ENCODE measurements at places on chromosomes 11 and 22.
A peak's percentile ranks its signal among the peaks of the same experiment; 100 is the strongest.

GRCh38 chr22:43574738-43575137 is 162.9 kb downstream of the MPPED1 start:
- no peak for DNase-seq

GRCh38 chr11:75814363-75814676 is 690 bp upstream of the UVRAG start:
- no peak for DNase-seq

DNA sequence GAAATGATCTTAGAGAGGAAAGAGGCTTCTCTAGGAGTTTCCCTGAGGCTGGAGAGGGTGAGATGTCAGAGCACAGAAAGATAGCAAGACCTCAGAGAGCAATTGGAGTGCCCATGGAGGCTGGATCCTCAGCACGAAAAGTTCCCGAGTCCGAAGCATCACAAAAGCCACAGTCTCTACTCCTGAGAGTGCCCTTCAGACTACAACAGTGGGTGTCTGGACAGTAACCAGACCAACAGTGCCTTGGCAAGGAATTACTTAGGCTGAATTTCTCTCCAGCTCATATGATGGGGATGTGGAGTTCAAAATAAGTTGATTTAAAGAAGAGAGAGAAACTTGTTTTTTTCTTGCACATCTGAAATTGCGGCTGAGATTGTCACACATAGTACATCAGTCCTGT is 31.9 kb upstream of the PSMA1 start:
- DNase-seq = no peak

DNA sequence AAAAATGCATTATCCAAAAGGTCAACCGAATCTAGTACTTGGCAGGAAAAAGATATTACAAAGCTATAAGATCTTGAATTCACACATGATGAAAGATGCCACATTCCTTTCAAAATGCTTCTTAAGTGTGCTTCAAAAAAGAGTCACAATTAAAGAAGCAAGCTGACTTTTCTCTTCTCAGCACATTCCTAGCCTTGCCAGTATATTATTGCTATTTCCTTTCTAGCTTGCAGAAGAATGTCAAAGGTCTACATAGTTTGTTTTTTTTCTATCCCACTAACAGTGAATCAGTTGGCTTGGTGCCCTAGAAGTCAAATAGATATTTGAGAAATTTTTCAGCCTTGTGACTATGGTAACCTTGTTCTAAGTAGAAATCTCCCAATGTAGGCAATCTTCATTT is 56.8 kb downstream of the GUCY1A2 start:
- DNase-seq = no peak

DNA sequence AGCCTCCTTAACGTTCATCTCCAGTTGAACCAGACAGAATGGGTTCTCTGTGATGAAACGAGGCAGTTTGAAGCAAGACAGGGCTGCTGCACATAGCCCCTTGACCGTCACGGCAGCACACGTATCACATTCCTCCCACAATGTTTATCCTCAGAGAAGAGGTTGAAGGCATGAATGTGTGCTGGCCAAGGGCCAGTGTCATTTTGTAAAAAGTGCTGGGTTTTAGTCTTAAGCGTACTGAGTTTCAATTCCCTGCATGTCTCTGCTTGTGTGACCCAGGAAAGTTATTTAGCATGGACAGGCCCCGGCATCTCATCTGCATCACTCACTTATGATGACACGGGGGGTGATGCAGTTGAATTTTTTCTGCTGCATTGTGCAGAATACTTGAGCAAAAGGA is 31.6 kb downstream of the TTC12 start:
- no peak for DNase-seq

DNA sequence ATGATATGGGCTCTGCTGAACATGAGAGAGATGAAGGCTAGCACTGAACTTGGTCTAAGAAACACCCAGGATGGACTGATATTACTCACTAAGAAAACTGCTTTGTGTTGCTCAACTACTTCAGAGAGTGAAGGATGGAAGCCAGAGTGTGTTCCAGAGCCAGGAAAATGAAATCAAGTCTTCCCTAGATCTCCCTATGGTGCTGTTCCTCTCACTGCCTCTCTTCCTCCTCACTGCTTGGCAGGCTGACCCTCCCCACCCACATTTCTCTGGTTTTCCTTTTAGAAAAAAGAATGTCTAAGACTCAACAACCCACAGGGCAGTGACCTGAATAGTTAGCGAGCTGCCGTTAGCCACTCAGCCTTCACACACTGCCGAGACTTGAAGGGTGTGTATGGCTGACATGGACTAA is 65.6 kb downstream of the CCDC81 start:
- DNase-seq = no peak

DNA sequence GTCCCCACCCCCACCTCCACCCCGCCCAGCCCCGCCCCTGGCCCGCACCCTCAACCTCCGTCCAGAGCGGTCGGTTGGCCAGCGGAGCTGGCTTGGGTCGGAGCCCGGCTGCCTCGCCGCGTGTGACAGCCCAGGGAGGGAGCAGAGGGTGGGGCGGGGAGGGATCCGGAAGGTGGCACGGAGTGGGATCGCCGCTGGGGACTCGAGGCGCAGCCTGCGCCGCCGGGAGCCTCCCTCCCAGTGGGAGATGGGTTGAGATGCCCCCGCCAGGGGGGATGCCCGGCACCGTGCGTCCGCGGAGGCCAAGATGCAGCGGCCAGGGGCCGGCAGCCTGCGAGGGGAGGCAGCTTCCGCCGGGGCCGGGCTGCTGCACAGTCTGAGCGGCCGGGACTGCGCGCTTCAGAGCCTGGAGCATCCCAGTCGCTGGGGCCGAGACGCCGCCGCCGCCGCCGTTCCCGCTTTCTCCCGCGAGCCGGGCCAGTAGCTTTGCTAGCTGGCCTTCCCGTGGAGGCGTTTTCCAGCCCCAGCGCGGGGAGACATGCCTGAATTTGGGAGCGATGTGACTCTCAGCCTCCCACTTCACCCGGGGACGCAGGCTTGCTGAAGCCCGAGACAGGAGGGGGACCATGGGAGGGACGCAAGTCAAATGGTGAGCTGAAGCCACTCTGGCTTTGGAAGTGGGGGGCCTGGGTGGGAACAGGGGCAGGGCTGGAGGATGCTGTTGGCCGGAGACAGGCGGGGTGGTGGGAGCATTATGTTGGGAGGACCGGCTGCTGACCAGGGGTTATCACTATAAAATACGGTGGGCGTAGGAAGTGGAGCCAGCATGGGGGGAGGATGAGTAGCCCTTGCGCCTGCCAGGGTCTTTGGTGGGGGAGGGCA is 40.2 kb downstream of the DIXDC1 start:
- DNase-seq = peak; percentile 4

- DNase-seq = no peak
Measured at GRCh38 chr22:25382762-25383161, 163.3 kb downstream of the CRYBB2 start.

GRCh38 chr22:47628477-47629272 is 866.2 kb downstream of the TBC1D22A start:
- no peak for DNase-seq

DNA sequence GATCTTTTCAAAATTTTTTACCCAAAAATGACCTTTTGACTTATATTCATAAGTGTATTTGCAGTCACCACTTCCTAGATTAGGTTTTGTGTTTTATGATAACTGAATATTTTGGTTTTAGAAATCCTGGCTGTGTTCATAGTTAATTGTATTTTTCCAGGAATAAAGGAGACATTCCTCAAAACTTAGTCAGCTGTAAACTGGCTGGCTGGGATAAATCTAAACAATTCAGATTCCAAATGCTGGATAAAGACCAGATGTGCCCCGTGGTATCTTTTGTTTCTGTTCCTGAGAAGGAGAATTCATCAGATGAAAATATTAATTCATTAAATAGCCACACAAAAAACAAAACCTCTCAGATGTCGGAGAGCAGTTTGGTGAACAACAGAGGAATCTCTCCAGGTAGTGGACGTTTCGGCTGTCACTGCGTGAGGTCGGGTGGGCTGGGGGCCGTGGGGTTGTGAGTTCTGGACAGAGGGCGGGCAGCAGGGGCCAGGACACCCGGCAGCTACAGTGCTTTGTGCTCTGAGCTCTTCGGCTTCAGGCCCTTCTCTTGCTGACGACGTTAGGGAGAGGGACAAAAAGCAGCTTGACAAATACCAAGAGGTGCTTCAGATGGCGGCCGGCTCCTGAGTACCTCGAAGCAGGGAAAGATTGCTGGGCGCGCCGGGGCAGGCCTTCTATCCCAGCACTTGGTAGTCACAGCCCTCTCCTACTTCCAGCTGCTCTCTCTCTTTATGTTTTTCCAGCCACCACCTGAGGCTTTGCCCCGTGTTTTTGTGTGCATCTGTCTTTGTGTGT is 24.6 kb downstream of the MOV10L1 start:
- DNase-seq = no peak

GRCh38 chr11:126434950-126435335 is 79.5 kb downstream of the ST3GAL4 start:
- DNase-seq = no peak

DNA sequence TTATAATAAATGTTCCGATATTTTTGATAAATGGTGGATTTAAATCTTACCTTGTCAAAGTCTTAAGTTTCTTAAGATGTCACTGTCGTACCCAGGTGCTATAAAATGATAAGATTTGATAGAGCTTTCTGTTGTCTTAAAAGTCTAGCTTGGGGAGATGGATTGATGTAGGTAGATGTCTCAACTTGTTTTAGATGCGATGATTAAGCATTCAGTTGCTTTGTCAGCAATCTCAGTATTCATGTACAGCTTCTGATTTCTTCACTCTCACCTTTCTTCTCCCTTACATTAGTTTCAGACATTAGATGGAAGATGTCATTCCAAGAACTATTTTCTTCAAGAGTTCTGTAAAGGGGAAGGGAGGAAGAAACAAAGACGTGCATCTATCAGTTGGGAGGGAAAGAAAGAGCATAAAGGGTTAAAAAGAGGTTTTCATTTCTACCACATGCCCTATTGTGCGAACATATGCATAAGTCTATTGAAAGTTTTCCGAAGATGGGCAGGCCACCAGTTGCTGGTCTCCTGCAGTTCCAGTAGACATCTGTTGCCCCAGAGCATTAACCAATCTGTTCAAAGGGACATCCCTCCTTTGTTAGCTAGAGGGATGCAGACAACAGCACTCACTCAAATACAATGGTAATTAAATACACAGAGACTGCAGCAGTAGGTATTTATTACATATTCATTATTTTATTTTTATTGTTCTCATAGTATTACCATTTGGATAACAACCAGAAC is 38.4 kb downstream of the ZC3H12C start:
- no peak for DNase-seq

DNA sequence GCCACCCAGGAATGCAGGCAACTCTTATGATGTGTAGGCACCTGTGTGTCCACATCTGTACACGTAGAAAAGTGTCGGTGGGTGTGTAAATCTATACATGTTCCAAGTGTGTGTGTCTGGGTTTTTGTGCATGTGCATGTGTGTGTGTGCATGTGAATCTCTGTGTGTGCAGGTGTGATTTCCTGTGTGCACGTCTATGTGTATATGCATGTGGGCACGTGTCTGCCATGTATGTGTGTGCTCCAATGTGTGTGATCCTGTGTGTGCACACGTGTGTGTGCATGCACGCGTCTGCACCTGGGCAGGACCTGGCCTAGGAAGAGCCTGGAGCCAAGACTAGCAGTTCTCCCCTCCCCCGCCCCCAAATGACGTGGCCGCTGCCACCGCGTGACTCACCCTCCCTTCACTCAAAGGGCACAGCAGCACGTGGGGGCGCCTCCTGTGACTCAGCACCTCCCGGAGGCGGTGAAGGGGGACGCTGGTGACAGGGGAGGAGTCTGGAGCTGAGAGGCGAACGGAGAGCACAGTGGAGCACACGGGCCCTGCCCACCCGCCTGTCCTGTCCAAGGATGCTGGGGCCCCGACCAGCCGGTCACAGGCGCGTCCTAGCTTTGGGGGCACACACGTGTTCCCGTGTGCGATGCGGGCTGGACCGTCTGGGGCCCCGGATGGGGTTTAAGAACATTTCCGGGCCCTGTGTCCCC is 10.1 kb downstream of the PIM3 start:
- DNase-seq = peak; percentile 95

GRCh38 chr11:64843686-64844329 is 645 bp downstream of the CDC42BPG start:
- DNase-seq = no peak

GRCh38 chr11:132408877-132409276 is 1038.5 kb downstream of the NTM start:
- DNase-seq = no peak

- no peak for DNase-seq
Measured at GRCh38 chr22:23245045-23245798, 64.9 kb downstream of the BCR start.

GRCh38 chr11:44840521-44841251 is 110.0 kb downstream of the TP53I11 start:
- DNase-seq = no peak

- no peak for DNase-seq
Measured at GRCh38 chr22:23075525-23076216, 5.4 kb downstream of the GNAZ start.

Data from T-helper 9 cell (primary cell).